ENCODE measurements at places on chromosomes 7 and 10. TPM values are rescaled to one million over a fixed set of nuclear protein-coding genes. Genes with fewer than 3 reads are reported as not detected.

DNA sequence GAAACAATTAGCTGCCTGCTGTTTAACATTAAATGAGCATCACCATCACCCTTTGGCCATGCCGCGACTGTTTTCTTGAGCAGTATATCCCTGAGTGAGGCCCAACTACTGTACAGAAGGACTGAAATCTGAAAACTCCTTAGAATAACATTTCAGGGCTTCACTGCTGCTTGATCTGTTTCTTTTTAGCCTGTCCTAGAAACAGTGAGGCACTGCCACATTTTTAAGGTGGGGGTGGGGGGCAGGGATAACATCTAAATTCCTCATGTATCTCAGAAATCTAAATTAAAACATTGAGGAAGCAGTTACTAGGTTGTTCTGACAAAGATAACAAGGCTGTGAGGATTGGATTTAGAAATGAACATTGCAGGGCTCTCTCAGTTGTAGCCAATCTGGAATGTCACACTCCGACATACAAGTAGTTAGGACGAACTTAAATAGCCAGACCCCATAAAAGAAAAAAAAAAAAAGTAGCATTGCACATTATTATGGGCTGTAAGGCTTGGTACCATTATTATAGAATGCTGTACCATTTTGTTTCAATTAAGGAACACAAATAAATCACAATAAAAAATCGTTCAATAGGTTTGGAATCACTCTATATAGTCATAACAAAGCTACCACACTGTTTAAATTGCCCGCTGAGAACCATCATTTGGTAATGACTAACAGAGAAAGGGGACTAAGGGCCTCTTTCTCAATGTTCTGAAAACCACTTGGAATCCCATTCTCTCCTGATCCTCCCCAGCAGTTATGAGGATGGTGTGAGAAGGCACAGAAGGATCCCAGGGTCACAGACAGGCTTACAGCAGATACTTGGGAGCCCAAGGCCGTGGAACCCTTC, 256.1 kb downstream of the INHBA start:
- DNase-seq: no peak

DNA sequence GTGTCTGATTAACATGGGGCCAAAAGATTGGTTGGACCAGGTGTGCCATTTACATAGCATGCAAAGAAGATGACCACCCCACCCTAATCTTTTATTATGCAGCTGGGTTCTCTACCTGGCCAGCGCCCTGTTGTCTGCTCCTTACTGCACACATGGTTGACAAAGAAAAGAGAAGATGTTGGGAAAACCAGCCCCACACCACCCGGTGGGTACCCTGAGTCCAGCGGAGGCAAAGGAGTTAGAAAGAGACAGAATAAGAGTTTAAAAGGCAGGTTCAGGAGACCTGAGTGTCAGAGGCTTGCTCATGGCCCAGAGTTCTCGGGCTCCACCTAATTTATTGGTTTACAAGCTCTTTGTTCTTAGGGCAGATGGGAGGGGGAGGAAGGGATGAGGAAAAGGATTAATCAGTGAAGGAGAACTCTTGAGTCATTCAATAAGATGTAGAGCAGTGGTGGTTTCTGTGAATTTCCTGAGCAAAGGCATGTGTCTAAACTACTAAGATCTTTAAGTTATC, 24.1 kb upstream of the ABCA13 start:
- no peak for DNase-seq

DNA sequence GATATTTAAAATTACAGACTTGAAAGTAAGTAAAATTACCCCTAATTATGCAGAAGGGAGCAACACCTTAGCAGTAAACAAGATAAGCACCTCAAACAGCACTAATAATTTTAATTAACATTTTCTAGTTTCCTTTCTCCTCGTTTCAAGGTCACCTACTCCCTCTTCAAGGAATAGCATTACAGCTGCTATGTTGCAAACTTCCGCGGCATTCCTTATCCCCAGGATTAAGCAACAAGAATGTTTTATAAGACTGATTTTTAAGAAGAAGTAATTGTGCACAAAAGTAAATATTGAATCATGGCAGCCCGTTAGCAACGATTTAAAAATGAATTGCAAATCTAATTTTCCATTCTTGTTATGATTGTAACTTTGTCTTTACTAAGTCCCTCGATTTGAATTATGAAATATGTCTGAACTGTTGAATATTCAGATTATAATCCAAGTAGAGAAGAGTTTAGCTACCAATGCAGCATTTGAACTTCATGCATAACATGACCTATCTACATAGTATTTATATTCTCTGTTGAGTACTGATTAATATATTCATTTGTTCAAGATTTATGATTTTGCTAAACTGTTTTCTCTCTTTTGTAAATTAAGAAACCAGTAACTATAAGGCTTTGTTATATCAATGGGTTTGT, 593.5 kb upstream of the MGMT start:
- no peak for DNase-seq

DNA sequence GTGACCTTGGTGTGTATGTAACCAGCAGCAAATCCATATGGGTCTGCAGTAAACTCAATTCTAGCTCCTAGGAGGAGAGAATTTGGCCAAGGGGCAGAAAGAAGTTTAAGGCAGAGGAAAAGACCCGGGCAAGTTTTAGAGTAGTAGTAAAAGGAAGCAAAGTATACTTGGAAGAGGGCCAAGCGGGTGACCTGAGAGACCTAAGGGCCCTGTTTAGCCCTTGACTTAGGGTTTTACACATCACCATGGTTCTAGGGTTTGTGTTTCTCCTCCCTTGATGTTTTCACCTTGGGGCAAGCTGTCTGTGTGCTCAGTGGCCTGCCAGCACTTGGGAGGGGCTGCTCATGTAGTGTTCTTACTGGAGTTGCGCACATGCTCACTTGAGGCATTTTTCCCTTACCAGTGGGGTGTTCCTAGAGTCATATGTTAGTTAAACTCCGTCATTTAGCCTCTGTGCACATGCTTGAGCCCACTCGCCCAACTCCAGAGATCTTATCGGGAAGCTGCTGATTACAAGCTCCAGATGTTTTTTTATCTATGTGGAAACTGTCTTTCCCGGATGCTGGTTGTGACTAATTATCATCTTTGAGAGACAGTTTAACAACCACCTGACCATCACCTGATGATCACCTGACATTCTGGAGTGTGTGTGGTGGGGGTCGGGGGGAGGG, 137.6 kb upstream of the PRSS1 start:
- no peak for DNase-seq

GRCh38 chr7:25597946-25598345, 369.7 kb upstream of the NPVF start:
- no peak for DNase-seq

DNA sequence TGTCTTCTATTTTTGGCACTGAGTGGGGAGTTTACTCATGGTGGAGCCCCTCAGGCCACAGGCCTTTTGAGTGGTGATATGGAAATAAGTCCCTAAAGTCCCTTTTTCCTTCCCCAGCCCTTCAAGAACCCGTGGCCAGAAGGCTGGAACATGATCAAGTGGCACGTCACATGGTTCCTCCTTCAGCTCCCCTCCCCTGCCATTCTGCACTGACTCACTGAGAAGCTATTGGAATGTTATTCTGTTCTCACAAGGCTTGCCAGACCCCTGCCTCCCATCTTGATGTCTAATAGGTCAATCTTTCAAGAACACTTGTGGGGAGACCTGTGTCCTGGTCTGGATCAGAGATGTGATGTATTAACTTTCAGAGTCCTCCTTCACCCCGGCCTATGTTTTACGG, 279.8 kb downstream of the SEC23IP start:
- no peak for DNase-seq

- DNase-seq: no peak
These were observed 325.9 kb downstream of the ADARB2 start for GRCh38 chr10:1411451-1411850.

DNA sequence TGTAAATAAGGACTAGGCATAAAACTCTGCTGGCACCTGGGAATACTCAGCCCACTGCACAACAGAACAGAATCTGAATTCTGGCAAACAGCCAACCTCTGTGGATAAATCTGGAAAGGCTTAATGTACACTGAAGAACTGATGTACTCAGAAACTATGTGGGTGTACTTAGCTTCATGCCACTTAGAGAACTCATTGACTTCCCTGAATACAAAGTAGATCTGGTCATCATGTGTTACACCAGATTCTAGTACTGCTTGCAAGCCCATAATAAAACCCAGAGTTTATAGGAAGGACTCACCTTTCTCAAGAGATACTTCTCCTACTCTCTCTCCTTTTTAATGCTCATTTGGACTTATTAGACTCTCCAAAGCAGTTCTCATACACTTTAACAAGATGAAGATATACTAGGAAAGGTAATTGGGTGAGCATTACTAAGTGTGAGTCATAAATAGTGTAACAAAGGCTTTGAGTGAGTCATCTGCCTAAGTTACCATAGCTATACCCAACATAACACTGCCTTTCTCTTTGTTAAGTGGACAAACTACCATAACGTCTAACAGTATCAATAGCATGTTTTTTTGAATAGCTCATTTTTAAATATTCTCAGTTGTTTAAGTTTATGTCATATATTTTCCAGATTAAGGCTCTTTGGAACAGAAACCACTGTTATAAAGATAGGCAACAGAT, 309.1 kb downstream of the MDFIC start:
- DNase-seq: peak; percentile 59

GRCh38 chr7:105205592-105206237, 183.0 kb downstream of the SRPK2 start:
- DNase-seq: no peak

- DNase-seq: no peak
These were observed 114.6 kb downstream of the PIP4K2A start for GRCh38 chr10:22599636-22600228.

- no peak for DNase-seq
These were observed 2.0 kb upstream of the CCNY start for GRCh38 chr10:35334297-35334696.

GRCh38 chr10:104274762-104275721, 6.1 kb downstream of the GSTO2 start:
- DNase-seq: no peak

DNA sequence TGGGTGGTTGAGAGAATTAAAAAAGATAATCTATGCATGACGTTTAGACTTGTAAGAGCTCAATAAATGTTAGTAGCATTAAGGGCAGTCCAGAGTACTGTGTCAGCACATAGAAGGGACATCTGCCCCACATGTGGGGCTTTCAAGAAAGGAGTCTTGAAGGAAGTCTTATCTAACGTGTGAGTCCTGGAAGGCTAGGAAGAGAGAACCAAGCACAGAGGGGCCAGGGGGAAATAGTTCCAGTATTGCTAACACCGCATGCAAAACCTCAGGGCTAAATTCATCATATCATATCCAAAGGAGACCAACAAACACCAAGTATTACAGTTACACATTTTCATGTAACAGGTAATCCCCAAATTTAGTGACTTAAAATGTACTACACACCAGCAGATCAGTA, 122.7 kb downstream of the AOAH start:
- no peak for DNase-seq

GRCh38 chr7:151776876-151777494, 99.9 kb downstream of the PRKAG2 start:
- DNase-seq: no peak

- DNase-seq: peak; percentile 63
These were observed 455.6 kb upstream of the ANKRD30A start for GRCh38 chr10:36669615-36670352.

DNA sequence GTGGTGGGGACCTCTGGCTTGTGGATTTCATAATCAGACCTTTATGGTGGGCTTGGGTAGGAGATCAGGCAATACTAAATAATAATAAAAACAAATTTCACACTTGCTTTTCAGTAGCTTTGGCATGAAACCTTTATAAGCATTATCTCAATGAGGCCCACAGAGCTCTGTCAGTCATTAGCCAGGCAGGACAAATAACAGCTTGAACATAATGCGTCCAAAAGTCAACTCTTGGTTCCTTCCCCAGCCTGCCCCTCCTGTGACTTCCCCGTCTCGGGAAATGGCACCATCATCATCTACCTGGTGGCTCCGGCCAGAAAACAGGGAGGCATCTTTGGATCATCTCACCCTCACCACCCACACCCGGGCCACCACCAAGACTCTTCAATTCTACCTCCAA, 40.8 kb downstream of the KCTD7 start:
- no peak for DNase-seq

DNA sequence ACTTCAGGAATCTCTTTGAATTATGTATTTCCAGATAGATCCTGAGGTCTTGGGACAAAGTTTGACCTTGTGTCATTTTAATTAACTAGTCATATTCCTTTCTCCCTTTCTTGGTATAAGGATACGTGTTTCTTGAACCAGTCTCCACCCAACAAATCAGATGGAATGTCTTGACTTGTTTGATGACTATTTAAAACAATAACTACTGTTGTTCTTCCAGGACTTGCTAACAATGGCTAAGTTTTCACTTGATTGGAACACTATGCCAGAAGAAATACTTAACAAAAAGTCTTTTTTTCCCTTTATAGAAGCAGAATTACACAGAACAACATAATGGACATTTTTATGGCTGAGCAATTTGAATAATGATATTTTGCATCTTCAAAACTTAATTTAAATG, 43.0 kb upstream of the WIPF3 start:
- no peak for DNase-seq

GRCh38 chr10:27601503-27601902, 97.4 kb downstream of the RAB18 start:
- DNase-seq: peak; percentile 78

DNA sequence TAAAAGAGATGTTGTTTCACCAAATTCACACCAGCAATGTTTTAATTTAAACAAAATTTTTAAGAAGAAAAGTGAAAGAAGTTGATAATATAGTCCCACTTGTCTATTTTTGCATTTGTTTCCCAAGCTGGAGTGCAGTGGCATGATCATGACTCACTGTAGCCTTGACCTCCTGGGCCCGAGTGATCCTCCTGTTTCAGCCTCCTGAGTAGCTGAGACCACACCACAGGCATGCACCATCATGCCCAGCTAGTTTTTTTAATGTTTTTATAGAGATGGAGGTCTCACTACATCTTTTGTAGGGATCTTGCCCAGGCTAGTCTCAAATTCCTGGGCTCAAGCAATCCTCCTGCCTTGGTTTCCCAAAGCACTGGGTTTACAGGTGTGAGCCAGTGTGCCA, 14.1 kb upstream of the NDUFA5 start:
- DNase-seq: no peak

GRCh38 chr10:110993024-110993693, 73.8 kb downstream of the SHOC2 start:
- DNase-seq: no peak

Gene SH2D4B
- 0.04 TPM for total RNA-seq

Gene AGAP3
- 37.0 TPM for total RNA-seq

Gene FAM25C
- total RNA-seq: not detected

Gene SPDYE2
- 0.04 TPM for total RNA-seq

Gene C10orf67
- 0.04 TPM for total RNA-seq

Gene LYZL2
- not detected for total RNA-seq

Gene NUTM2B
- total RNA-seq: 0.75 TPM

Gene OR2A5
- total RNA-seq: not detected

Gene MYOF
- total RNA-seq: 37.6 TPM

Gene RALA
- 16.1 TPM for total RNA-seq

Gene HMX2
- not detected for total RNA-seq

Gene LIPN
- not detected for total RNA-seq

Gene AGR2
- total RNA-seq: 7.2 TPM

Gene RADIL
- total RNA-seq: 3.0 TPM

Gene AEBP1
- 74.0 TPM for total RNA-seq

Gene ECD
- total RNA-seq: 22.8 TPM
